ENCODE measurements at places on chromosomes 2 and 18.

DNA sequence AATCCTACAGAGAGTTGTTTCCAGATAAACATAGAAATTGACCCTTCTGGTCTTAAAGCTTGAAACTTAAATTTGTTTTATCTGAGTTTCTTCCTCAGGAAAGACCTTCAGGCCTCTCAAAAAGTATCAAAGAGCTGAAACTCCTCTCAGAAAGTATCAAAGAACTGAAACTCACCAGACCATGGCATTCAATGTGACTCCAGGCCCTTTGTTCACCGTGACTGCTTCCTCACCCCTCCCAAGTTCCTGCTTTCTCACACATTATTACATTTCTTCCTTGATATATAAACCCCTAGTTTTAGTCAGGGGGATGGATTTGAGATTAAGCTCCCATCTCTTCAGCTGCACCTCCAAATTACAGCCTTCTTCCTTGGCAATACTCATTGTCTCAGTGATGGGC lies 6.0 kb downstream of the ANKMY1 start:
- no peak for DNase-seq

GRCh38 chr2:134228493-134228903 lies 25.4 kb upstream of the MGAT5 start:
- DNase-seq = no peak

DNA sequence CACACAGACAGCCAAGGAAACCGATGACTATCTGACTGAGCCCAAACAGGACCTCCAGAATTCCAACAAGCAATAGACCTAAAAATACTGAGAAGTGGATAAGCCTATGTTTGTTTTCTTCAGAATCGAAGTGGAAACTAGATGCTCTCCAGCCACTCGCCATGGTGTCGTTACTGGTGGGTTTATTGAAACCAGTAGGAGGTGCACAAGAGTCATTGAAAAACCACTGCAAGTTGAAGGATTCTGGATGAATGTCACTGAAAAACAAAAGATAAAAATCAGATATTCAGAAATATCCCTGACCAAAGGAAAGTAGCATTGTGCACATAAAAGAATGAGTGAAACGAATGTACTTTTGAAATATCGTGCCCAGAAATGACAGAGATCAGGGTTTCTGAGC lies 15.3 kb downstream of the TM4SF20 start:
- DNase-seq = no peak

GRCh38 chr2:100959225-100959880 lies 42.7 kb upstream of the RPL31 start:
- no peak for DNase-seq

DNA sequence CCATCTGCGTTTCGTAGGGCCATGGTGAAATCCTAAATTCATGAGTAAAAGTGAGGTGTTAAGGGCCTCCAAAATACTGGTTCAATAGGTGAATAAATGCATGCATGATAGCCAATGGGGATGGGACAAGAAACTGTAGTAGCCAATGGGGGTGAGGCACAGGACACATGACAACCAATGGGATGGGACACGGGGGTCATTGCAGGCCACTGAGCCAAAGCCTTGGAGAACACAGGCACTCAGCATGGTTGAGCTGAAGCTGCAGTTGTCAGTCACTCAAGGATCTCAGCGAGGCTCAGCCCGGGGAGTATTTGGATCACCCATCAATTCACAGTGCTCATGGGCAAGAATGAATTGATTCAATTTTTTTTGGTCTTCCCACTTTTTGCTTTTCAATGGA lies 156.5 kb downstream of the ACTR3 start:
- no peak for DNase-seq

- no peak for DNase-seq
Measured at GRCh38 chr2:6538607-6539006, 327.1 kb downstream of the CMPK2 start.

GRCh38 chr18:75159646-75160356 lies 49.1 kb downstream of the PTGR3 start:
- DNase-seq = no peak

DNA sequence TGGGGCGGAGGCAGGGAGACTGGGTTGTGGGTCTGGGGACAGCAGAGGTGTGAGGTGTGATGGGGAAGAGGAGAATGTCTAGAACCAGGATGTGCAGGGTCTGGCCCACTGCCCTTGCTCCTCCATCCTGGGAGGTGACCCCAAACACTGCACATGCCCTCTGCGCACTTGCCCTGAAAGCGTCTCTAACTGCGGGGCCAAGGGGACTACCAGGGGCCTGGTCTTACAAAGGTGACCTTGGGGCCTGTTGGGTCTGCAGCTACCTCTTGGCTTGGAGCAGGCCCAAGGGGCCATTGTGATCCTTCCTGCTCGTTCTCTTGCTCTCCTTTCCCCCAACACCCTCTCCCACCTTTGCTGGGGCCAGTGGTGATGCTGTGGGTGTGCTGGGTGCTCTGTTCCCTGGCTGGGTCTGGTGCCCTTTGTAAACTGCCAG lies 48.0 kb upstream of the FAHD2A start:
- DNase-seq = no peak

DNA sequence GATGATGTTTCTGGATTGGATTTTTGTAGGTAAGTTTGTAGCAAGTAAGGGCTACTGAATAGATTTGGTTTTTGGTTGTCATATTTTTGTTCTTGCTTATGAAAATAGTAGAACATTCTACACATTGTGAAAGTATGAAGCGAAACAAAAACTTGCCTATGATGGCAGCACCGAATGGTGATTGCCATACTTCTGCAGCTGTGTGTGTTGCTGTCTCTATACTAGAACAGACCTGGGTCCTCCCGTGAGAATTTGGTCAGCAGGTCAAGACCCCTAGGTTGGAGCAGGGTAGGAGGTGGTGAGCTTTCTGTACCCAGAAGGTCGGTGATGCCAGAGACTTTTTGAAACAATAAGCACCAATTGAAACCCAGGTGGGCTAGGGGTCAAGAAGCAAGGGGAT lies 322.6 kb downstream of the PRKCE start:
- DNase-seq = no peak

GRCh38 chr2:226115102-226115831 lies 684.4 kb downstream of the IRS1 start:
- no peak for DNase-seq

- no peak for DNase-seq
Measured at GRCh38 chr2:98458207-98458606, 13.5 kb downstream of the INPP4A start.

GRCh38 chr2:180004731-180005130 lies 2.4 kb downstream of the CWC22 start:
- DNase-seq = no peak
